ENCODE measurements at places on chromosomes 16 and 17.

DNA sequence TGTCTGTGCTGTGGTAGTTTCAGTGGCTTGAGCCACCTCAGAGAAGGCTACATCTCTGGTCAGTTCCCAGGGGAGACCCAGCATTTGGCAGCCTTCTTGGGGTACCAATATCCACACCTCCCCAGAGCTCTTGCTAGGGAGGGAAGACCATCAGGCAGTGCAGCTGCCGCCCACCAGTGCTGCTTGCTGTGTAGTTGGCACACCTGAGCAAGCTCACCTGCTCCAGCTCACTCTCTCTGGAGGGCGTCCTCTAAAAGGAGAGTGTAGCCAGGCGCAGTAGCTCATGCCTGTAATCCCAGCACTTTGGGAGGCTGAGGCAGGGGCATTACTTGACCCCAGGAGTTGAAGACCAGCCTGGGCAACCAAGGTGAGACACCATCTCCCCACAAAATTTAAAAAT, 29.8 kb downstream of the CDIP1 start:
- no peak for DNase-seq

DNA sequence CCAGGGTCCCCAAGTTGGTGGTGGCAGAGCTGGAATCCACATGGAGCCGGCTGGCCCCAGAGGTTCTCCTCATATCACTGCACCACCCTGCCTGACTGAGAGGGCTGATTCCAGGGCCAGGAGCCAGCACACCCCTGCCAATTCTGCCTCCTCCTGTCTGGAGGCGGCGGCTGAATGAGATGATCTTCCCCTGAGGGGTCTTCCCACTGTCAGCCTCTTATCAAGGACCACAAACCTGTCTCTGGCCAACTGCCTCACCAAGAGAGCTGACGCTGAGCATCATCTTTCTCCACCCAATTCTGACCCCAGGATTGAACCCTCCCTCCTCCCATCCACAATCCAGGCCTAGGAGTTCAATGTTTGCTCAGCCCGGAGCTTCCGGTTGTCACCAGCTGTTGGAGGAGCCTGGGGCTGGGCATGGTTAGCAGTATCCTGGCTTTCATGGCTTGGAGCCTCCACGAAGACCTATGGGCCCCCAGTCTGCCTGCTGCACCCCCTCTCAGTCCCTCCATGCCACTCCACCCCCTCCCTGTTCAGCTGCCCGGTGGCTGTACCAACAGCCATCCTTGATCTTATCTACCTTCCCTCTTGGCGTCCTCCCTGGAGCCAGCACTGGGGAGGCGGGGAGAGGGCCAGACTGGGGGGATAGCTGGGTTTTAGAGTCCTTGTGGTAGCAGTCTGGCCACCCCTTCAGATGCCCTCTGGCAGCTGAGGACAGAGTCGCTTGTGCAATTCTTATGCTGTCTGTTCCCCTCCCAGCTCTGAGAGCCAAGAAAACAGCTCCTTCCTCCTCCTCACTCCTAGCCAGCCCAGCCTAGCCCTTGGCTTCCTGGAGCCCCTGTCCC, 25.6 kb downstream of the ABCC3 start:
- DNase-seq = no peak

GRCh38 chr17:8227238-8227581, 16.8 kb upstream of the AURKB start:
- DNase-seq = no peak

GRCh38 chr17:18921912-18922451, 30.0 kb upstream of the SLC5A10 start:
- DNase-seq = peak; percentile 41

- DNase-seq = peak; percentile 19
Measured at GRCh38 chr17:60971515-60972369, 294.1 kb downstream of the BCAS3 start.
